AG04449 (cell line): ENCODE measurements at places on chromosomes 16 and 17.

DNA sequence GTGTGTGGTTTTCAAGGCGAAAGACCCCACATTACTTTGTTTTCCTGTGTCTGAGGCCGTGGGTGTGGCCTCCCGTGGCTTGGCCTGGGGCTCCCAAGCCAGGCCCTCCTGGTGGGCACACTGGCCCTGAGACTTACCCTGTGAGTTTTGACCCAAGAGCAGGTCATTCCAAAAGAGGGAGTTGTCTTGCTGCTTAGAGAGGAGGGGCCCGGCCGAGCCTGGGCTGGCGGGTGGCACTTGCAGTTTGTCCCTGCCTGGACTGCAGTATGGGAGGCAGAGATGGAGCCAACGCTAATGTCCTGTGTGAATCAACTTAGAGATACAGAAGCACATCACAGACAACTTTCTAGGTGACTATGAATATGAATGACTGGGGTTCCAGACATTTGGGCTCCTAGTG lies 22.7 kb downstream of the PLEKHG4 start:
- DNase-seq, result no peak

GRCh38 chr17:9371019-9371418 lies 204.6 kb downstream of the STX8 start:
- no peak for DNase-seq

- no peak for DNase-seq
Measured at GRCh38 chr16:19896951-19897350, 12.3 kb upstream of the GPRC5B start.

- no peak for DNase-seq
Measured at GRCh38 chr17:4716081-4716480, 5.6 kb downstream of the ARRB2 start.

DNA sequence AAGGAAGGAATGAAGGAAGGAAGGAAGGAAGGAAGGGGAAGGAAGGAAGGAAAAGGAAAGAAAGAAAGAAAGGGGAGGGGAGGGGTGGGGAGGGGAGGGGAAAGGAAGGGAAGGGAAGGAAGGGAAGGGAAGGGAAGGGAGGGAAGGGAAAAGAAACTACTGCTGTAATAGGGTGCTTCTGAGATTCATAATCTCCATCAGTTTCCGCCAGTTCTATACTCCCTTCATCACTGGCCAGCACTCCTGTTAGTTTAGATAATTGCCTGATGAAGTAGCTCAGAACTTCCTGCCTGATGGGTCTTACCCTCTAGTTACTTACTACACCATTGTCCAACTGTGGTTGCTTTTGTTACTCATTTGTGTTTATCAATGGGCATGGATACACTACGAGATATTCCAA lies 2.0 kb upstream of the KRTAP9-6 start:
- no peak for DNase-seq

GRCh38 chr17:2871205-2871604 lies 75.0 kb downstream of the RAP1GAP2 start:
- no peak for DNase-seq

GRCh38 chr17:36460265-36460937 lies 26.1 kb upstream of the ZNHIT3 start:
- no peak for DNase-seq

DNA sequence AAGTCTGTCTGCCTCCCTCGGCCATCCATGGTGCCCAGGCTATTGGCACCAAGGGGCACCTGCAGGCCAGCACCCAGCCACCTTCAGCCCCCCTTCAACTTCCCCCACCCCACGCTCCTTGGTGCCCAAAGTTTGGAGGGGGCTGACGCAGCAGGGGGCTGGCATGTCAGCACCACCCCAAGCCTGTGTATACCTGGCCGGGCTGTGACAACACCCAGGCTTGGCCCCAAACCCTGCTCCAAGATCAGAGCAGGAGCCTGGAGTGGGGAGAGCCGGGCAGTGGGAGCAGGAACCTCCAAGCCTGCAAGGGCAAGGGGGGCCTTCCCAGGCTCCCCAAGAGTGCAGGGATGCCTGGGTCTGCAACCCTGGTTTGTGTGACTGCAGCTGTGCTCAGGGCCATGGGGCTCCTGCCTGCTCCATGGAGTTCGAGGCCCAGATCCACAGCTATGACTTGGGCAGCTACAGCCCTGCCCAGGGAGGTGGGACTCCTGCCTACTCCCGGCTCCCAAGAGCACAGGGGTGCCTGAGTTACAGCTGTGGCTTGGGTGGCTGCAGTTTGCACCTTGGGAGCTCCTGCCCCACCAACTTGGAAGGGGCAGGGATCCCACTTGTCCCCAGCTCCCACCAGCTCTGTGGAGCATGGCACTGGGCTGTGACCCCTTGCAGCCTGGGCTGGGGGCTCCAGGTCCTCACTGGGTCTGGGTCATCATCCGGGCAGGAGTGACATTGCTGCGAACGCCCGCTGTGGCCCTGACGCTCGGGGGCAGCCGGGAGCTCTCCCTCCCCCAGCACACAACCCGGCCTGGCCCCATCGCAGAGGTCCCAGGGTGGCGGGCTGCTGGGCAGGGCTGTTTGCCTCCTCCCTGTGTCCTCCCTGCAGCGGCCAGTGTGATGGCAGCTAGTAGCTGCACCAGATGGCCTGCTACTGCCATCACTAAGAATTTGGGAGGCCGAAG lies 175.5 kb upstream of the SDK2 start:
- no peak for DNase-seq

- no peak for DNase-seq
Measured at GRCh38 chr16:22614271-22614947, 103.7 kb downstream of the NPIPB5 start.

DNA sequence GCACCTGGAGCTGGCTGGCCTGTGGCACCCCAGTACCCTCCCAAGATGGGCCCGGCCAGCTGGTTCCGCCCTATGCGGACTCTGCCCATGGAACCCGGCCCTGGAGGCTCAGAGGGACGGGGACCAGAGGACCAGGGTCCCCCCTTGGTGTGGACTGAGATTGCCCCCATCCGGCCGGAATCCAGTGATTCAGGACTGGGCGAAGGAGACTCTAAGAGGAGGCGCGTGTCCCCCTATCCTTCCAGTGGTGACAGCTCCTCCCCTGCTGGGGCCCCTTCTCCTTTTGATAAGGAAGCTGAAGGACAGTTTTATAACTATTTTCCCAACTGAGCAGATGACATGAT lies 12.0 kb downstream of the TBX21 start:
- DNase-seq, result no peak

DNA sequence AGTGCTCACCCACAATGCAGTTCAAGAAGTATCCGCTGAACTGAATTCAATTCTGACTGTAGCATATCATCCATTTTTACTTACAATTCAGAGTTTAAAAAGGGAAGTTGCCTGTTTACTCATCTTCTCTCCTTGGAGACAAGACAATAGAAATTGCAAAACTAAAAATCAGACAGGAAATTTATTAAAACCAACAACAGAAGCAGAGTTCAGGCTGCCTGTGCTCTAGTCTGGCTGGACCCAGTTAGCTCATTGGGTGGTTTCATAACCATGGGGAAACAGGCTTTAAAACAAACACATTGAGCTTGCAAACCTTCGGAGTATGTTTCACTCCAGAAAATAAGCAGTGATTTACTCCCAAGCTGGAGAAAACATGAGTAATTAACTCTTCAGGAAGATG lies 321.4 kb downstream of the GRIN2A start:
- DNase-seq, result no peak

DNA sequence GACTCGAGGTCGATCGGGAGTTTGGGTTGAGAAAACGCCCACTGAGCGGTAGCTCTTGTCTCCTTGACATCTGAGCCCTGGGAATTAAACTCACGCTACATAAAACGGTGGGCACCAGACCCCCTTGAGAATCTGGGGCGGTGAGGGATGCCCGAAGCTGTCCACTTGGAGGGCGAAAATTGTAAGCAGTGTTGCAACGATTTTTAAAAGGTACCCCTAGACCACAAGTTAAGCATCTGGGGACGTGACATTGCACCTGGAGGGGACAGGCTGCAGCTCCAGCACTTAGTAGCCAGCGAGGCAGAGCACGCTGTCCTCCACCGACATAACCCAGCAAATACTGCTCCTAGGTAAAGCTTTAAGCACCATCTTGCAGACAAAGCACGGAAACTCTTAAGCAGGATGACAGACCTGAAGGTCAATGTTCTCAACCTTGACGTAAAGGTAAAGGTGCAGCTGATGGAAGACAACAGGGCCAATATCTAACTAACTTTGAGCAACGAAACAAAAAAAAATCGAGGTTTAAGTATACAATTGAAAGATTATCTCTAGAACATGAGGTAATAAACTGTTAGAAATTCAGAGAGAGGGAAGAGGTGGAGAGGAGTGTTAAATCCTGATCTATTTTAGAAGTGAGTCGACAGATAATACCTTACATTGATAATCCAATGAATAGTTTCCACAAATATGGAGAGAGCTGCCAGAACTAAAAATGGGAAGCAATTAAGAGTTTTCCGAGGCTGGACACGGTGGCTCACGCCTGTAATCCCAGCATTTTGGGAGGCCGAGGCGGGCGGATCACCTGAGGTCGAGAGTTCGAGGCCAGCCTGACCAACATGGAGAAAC lies 921 bp upstream of the CDR2 start:
- DNase-seq, result no peak

DNA sequence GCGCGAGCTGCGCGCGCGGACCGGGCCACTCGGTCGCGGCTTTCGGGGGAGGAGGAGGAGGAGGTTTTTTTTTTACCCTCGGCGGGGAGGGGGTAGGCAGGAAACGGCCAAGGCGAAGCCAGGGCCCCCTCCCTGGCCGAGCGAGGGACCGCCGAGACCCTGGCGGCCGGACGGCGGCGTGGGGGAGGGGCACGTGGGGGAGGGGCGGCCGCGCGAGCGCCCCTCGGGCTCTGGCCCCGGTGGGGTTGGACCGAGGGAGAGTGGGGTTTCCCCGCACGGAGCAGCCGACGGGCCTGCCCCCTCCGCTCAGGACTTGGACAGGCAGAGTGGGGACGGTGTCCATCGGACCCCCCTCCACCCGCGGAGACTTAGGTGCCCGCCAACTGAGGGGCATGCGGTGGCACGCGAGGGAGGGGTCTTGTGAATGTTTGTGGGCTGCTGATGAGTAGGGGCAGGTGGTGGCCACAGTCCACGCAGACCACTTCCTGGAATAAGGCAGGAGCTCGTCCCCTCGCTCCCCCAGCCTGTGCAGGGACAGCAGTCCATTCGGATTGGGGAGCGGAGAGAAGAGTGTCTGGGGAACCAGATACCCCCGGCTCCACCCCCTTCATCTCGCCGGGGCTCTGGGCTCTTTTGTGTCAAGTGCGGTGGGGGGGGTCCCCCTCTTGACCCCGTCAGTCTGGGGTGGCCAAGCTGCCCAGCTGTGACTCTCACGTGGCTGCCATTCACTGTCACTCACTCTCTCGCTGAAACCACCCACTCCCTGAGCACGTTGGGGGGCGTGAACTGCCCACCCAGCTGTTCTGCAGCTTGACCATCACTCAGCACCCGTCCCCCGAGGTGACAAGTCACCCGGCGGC lies 3.0 kb upstream of the CHD3 start:
- no peak for DNase-seq

DNA sequence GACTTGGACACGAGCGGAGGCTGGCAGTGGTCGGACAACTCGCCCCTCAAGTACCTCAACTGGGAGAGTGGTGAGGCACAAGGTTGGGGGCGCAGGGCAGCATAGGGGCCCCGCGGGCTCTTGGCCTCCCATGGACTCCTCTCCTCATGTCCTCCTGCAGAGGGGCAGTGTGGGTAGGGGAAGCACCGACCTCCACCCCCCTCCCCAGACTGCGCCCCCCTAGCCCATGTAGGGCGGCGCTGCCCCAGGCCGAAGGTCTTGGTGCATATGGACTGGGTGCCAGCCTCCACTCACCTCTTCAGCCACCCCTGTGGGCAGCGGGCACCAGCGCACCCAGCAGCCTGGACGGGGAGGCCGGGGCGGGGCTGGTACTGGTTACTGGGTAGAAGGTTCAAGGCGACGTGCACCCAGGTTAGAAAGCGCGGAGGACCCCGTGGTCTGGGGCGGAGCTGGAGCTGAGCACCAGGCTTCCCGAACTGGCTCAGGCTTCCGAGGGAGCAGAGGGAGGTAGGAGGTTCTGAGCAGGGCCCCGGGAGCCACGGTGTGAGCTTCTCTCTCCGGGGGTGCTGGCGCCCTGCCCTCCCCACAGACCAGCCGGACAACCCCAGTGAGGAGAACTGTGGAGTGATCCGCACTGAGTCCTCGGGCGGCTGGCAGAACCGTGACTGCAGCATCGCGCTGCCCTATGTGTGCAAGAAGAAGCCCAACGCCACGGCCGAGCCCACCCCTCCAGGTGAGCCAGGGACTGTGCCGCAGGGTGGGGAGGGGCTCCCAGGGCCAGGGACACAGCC lies 39.5 kb downstream of the MRC2 start:
- DNase-seq, result no peak

GRCh38 chr17:57585341-57586195 lies 159.5 kb downstream of the CCDC182 start:
- no peak for DNase-seq

GRCh38 chr17:9004132-9004960 lies 17.0 kb upstream of the NTN1 start:
- DNase-seq, result no peak

DNA sequence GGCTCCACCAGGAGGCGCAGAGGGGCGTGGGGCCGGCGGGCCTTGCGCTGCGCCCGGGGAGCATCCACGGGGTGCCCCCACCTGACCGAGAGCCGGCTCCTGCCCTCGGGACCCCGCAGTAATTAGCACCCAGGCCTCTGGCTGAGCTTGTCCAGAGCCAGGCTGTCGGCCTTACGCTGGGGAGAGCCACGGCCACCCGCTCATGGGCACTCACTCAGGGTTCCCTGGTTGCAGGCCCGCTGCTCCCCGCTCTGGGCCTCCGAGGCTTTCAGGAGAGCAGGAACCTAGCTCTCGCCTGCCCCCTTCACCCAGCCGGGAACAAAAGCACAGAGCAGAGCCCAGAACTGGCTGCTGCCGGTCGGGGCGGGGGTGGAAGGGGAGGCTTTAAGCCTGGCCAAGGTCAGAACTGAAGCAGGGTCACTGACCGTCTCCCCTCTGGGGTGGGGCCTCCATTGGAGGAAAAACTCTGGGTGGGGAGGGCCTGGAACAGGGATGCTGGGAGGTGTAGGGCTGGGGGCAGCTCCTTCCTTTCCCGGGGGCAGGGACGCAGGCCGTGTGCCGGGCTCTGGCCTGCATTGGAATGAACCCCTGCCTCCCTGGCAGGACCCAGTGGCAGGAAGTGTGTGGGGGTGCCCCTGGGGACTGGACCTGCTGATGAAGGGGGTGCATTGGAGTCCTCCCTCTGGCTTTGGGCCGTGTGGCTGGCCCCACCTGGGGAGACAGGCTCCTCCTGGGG lies 12.3 kb downstream of the GLIS2 start:
- DNase-seq, result no peak

GRCh38 chr16:73047221-73047535 lies 750 bp downstream of the ZFHX3 start:
- DNase-seq, result no peak

- DNase-seq, result no peak
Measured at GRCh38 chr16:78742501-78743283, 643.2 kb downstream of the WWOX start.

- no peak for DNase-seq
Measured at GRCh38 chr17:30570596-30571265, 93.5 kb downstream of the GOSR1 start.
